AML-193 (cell line): ENCODE measurements at places on chromosomes 5 and 9.

DNA sequence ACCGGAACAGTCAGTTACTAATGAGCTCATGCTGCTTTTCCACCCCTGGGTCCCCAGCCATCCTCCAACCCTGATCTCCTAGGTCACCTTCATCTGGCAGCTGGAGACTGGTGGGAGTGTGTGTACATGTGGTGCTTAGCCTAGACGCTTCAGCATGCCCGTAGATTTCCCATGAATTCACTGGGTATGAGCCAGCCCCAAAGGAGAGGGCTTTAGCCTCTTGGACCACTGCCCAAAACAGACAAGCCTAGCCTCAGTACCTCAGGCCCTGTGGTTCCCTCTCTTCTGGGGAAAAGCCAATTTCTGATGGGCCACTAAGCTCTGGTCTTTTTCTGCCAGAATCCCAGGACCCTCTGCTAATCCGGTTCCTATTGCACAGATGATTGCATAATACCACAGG, 48.0 kb upstream of the ASTN2 start:
- no peak for DNase-seq

GRCh38 chr5:29992248-29992647, 1201.2 kb upstream of the CDH6 start:
- DNase-seq = no peak

GRCh38 chr5:91494447-91494996, 111.4 kb upstream of the ARRDC3 start:
- DNase-seq = no peak

- DNase-seq = no peak
Observed at GRCh38 chr5:107257885-107258520, 412.7 kb downstream of the EFNA5 start.

- no peak for DNase-seq
Observed at GRCh38 chr9:27400334-27400880, 103.5 kb upstream of the EQTN start.

DNA sequence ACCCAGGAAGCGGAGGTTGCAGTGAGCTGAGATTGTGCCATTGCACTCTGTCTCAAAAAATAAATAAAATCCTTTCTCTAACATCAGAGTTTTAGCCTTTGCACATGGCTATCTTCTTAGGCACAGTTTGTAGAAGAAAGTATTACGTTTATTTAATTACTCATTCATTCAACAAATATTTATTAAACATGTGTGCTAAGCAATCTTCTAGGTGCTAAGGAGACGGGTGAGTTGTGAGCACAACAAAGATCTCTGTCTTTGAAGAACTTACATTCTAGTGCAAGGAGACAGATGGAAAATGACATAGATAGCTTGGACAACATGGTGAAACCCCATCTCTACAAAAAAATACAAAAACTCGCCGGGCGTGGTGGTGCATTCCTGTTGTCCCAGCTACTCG, 122.3 kb upstream of the MYO10 start:
- DNase-seq = no peak

DNA sequence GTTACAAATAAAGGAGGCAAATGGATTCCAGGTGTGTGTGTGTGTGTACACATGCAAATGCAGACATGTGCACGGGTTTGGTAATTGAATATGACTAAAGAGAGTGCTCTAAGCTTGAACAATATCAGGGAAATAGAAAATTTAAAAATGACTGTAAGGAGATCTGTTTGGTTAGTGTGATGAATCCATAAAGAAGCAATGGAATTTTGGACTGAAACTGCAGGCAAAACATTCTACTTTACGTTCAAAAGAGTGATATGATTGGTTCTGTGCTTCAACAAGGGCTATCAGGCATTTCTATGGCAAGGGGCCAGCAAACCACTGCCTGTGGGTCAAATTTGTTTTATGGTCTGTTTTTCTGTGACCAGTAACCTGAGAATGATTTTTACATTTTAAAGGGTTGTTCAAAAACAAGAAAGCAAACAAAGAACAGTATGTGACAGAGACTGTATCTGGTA, 332.8 kb upstream of the KLF9 start:
- no peak for DNase-seq

DNA sequence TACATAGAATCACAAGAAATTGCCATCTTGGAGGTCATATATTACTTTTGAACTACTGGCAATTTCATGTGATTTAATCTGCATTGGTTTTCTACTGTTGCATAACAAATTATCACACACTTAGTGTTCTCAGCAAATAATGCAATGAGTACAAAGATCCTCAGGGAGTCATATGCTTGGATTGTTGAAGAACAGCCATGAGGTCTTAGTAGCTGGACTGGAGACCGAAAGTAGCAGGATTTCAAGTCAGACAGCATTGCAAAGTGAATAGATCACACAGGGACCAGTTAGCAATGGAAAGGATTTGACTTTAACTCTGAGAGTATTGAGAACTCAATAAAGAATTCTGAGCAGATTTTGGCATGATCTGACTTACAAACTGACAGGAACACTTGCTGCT, 32.2 kb upstream of the FRMD3 start:
- no peak for DNase-seq

DNA sequence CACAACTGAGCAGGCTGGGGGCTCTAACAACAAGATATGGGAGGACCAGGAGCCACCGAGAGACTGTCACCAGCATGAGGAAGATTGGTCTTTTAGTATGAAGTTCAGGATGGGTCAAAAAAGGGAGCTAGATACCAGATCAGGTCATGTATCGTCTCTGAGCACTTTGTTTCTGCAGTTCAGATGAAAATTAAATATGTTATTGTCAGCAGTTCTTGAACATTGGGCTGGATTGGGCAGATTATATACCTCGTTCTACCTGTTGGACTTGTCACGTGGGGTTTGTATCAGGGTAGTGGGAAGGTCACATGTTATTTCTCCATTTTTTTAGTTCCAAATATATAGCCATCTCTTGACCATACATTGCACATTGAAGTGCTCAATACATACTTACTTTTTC, 47.3 kb downstream of the RCL1 start:
- no peak for DNase-seq

- peak; percentile 49 for DNase-seq
Observed at GRCh38 chr9:17462869-17463464, 115.9 kb upstream of the SH3GL2 start.

GRCh38 chr5:83177803-83178202, 100.5 kb downstream of the XRCC4 start:
- no peak for DNase-seq

DNA sequence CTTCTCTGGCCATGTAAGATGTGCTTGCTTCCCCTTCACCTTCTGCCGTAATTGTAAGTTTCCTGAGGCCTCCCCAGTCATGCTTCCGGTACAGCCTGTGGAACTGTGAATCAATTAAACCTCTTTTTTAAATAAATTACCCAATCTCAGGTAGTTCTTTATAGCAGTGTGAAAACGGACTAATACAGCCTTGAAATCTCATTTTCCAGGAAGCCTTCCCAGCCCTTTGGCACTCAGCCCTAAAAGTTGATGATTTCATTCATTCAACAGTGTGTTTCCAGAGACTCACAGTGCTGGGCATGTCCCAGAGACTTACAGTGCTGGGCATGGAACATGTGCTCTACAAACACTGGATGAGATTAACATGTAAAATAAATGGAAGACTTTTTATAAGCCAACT, 135.8 kb downstream of the DCP2 start:
- no peak for DNase-seq

DNA sequence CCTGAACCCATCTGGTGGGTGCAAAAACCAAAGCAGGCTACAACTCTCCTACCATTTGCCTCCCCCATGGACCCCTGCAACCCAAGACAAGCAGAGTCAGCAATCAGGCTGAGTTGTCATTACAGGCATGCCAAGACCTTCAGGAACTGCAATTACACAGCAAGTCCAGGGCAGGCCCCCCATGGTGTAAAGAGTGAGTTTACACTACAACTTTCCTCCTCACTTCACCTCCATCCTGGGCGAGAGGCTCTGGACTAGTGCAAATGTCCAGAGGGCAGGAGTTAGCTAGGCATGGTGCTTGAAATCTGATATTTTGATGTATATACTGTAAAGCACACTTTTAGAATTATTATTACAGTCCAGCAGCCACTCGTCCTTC, 7.0 kb upstream of the P4HA2 start:
- no peak for DNase-seq

- DNase-seq = no peak
Observed at GRCh38 chr5:176870110-176870591, 29.0 kb downstream of the HK3 start.

GRCh38 chr9:111599092-111599954, at the start of gene PTGR1:
Gene PTGR1 (minus strand): TSS chr9:111599647. CDS start chr9:111597422, 2,225 bp downstream.
- DNase-seq = peak; percentile 12

DNA sequence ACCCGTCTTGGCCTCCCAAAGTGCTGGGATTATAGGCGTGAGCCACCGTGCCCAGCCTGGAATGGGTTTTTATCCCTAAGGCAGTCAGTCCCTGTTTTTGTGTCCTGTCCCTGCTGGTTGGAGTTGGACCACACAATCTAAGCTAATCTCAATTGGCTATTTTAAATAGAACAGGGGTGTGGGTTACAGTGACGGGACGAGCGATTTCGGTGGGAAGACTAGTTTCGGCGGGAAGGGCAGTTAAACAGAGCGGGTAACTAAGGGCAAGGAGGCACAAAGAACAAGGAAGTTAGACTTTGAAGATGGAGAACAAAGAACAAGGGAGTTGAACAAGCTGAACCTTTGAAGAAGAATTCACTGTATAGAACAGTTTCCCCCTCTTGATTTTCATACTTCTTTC, 1.4 kb downstream of the GTF3C5 start:
- no peak for DNase-seq

GRCh38 chr9:5945112-5945511, 54.4 kb downstream of the MLANA start:
- DNase-seq = no peak

DNA sequence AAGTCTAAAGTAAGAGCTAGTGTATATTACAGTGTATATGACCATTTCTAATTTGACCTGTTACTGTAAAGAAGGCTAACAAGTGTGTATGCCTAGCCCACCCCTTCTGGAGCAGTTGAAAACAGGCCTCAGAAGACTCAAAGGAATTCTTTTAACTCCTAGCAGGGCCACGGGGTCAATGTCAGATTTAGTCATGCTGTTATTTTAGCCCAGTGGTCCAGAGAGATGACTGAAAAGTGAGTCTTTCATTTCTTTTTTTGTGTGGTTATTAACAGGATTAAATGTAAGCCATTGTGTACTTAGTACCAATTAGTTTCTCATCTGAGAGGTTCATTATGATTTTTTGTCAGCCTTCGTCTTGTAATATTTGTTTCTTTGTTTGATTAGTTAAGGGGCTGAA, 24.4 kb downstream of the ZCCHC7 start:
- no peak for DNase-seq

- no peak for DNase-seq
Observed at GRCh38 chr5:8628521-8628920, 759.6 kb downstream of the MTRR start.

DNA sequence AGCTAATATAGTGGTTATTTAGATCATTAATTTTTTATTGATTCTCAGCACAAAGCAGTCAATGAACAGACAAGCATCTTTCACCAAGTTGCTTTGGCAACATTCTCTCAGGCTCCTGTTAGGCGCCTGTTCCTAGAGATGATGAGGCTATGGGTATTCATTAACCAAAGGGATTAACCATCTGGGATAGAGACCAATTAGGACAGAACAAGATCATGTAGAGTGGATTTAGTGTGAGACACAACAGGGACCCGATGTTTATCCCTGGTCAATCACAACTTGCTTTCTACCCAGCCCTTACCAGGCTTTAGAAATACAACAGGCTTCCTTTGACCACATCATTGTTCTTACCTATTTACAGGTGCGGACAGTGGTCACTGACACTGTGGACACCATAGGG, 82.2 kb downstream of the PJA2 start:
- DNase-seq = no peak

DNA sequence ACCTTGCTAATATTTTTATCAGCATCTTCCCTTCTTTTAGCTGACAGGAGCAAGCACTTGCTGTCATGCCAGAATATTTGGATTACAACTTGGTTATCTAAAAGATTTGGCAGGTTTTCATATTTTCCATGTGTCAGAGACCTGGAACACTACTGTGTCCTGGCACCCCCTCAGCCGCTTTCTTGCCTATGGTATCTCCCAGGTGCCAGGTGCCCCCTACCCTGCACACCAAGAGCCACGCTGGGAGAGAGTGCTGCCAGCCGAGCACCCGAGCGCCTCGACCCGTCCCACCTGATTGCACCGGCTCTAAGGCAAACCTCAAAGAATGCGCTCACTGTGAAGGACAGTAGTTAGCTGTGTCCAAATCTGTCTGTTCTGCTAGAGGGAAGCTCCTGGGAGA, 84.8 kb downstream of the GTF3C4 start:
- DNase-seq = no peak

GRCh38 chr9:22050924-22051323, 41.8 kb upstream of the CDKN2B start:
- peak; percentile 91 for DNase-seq

DNA sequence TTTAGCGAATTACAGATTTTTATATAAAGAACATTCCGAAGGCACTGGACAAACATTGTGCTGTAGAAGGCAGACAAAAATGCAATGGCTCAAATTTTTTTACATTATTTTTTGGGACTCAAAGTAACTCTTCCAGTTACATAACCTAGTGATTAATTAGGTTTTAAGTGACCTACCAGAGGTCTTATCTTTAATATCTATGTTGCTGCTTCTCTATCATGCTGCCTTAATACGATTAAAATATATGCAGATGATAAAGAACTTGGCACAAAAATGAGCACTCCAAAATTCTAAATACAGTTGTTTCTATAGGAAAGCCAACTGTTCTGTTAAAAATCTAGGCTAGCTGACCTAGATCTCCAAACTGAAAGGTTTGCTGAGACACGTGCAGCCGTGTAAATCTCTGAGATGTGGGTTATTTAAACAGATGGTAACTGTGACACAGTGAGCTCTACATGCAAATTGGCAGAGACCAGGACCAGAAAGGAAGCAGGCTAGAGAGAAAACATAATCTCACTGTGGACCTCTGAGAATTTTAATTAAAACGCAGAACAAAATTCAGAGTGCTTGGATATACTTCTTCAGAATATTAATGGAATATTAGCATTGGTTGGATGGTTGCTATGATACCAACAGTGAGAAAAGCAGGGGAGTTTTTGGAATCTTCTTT, 56.2 kb downstream of the CAMK4 start:
- DNase-seq = no peak

DNA sequence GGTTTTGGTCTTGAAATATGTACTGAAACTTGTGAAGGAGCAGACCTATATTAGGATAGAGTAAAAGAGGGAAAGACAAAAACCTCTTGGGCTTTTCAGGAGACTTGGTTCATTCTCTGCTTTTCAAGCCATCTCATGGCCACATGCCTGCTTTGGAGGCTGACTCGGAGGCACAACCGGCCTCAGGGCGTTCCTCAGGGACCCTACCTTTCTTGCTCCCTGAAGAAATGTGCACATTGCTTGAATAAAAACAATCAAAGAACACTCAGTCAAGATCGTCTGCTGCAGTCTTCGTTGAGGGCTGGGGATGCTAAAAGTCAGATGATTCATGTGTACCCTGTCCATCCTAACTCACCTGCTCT, 994 bp downstream of the IRGM start:
- no peak for DNase-seq
